ENCODE measurements at places on chromosomes 1 and 21. TPM values are rescaled to one million over a fixed set of nuclear protein-coding genes. Genes with fewer than 3 reads are reported as not detected.
A peak's percentile ranks its signal among the peaks of the same experiment; 100 is the strongest.

The IFFO2 gene
- 7.3 TPM for total RNA-seq

The GUCA2B gene
- not detected for total RNA-seq

DNA sequence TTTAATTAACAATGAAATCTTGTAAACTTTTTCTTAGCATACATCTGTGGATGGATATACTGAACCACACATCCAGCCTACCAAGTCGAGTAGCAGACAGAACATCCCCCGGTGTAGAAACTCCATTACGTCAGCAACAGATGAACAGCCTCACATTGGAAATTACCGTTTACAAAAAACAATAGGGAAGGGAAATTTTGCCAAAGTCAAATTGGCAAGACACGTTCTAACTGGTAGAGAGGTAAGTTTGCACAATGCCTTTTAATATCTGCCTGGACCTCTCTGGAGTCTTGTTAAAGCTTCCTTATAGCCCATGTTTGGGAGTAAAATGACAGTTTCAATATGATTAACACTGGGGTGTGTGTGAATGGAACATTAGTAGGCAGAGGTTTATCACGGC is 51.4 kb downstream of the MARK1 start:
- no peak for DNase-seq

DNA sequence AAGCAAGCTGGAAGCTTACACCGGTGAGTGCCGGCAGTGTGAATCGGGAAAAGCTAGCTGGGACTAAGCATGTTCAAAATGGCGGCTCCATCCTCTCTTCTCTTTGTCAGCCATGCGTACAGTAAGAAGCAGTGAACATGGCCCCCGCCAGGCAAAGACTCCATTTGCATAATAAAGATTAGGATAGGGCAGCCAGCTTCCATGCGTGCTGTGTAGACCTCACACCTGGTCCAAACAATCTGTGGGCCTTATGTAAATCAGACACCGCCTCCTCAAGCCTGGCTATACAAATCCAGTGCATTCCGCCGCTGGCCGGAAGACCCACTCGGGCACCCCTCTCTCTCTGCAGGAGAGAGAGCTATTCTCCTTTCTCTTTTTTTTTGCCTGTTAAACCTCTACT is 150.3 kb downstream of the TIAM1 start:
- DNase-seq: no peak

The OR10J5 gene
- not detected for total RNA-seq

The OR2G6 gene
- total RNA-seq: not detected

- DNase-seq: no peak
Observed at GRCh38 chr1:116769561-116769977, 15.3 kb downstream of the CD2 start.

DNA sequence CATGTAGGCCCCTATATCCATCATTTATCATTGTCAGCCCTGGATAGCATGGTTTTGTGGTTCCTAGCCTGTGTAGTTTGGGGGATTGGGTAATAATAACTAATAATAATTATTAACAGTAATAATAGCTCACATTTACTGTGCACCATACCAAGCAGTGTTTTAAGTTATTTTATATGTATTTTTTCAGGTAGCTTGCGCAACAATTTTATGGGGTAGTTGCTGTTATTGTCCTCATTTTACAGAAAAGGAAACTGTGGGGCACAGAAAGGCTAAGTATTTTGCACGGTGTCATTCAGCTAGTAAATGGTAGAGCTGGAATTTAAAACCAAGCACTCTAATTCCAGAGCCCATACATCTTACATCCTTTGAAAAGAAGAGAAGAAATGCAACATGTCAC is 179.8 kb downstream of the HS2ST1 start:
- DNase-seq: no peak

The CYP4A22 gene
- not detected for total RNA-seq

DNA sequence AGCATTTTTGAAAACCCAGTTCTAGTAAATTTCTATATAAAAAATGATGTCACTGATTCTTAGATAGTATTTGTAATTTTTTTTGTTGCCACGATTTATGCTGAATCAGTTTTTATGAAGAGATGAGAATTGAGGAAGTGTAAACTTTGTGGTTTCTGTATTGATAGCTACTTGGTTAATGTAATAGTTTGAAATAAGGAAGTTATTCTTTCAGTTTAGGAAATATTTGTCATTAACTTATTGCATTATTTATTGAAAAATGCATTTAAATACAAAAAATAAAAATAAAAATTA is 97.8 kb downstream of the ZFYVE9 start:
- no peak for DNase-seq

DNA sequence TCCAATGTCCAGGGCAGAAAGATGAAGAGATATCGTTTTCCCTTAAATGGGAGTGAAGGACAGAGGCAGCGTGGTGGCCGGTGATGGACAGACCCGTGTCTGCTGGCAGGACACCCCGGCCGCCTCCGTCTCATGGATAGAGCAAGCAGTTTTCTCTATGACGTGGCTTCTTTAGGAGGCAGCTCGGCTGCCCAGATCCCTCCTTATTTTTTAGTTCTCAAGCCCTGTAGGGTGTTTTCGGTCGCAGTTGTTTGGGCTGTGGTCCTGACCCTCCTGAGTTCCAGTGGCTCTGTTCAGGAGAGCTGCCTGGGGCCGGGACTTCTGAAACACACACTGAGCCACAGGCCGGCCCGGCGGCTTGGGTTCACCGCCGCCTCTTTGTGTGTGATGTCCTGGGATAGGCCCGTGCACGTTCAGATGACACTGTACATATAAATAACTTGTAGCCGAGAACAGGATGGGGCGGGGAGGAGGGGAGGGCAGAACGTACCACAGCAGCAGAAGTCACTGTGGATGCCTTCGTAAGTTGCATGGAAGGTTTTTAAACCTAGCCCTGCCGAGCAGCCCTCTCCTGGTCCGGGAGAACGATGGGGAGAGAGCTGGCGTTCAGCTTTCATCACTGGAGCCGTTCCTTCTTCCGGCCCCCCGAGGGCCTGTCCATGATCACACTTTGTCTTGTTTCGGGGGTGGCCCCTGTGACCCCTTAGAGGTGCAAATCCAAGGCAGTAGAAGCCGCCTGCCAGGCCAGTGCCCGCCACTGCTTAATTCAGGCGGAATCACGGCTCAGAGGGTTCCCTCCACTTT is 65.2 kb downstream of the SIK1 start:
- peak; percentile 83 for DNase-seq

The EPHA10 gene
- 0.35 TPM for total RNA-seq

DNA sequence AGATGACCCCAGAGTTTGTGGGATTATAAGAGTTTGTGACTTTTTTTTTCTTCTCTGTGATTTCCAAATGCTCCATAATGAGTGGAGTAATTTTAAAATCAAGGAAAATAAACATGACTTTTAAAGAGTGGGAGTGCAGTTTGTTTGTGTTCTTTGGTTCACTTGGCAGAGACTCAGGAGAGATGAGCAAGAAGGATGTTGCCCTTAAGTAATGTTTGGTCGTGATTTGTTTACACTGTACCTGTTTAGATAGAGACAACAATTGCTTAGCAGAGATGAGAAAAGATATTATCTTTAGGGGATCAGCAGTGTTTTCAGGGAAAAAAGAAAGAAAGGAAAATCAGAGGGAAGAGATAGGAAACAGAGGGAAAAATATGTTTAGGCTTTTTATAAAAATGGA is 170.8 kb downstream of the ADSS2 start:
- DNase-seq: no peak

- no peak for DNase-seq
Observed at GRCh38 chr21:18545908-18546307, 142.3 kb upstream of the TMPRSS15 start.

GRCh38 chr1:228875741-228876140 is 140.5 kb downstream of the RHOU start:
- DNase-seq: no peak

DNA sequence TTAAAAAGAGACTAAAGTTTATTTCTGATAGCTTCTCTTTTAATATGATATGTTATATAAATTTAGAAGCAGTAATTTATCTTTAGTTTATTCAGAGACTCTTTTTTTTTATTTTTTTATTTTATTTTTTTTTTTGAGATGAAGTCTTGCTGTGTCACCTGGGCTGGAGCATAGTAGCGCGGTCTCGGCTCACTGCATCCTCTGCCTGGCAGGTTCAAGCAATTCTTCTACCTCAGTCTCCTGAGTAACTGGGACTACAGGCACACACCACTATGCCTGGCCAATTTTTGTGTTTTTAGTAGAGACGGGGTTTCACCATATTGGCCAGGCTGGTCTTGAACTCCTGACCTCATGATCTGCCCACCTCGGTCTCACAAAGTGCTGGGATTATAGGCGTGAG is 89.6 kb downstream of the DISP1 start:
- DNase-seq: no peak

- peak; percentile 86 for DNase-seq
Observed at GRCh38 chr1:59971464-59971911, 44.9 kb upstream of the CYP2J2 start.

Measured in right cardiac atrium (tissue), 5 donors.